ENCODE measurements at places on chromosomes 3 and 15. TPM values are rescaled to one million over a fixed set of nuclear protein-coding genes. Genes with fewer than 3 reads are reported as not detected.

The MAP6D1 gene
- polyA plus RNA-seq = 0.65 TPM

DNA sequence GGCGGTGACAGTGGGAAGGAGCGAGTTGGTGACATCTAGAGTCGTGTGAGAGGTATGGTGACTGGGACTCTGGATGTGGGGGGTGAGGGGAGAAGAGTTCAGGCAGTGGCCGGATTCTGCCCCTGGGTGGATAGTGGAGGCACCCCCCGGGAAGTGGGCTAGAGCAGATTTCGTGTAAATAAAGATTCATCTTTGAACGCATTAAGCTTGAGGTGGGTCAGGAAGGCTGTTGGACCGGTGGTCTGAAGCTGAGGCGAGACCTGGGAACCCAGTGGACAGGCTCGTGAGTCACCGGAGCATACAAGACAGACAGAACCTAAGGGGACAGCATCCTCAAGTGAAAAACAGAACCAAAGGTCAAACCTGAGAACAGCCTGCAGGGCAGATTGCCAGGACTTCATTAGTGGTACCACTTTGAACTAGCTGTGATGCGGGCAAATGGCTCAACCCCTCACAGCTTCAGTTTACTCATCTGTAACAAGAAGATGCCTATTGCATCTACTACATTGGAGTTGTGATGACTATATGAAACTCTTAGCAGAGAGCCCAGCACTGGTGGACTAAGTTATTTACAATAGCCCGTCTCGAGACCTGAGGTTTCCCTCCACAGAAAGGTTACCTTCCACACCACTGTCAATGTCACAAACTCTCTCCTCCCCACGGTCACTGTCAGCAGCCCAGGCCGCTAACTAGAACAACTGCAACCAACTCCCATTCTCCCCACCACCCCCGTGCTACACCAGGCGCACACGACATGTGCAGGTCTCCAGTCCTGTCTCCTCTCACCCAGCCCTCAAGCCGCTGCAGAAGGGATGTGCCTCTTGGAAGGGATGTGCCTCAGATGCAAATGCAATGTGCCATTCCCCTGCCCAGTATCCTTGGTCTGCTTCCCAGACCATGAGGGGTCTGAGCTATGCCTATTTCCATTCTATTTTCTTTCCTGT is 901 bp upstream of the CLN6 start:
- no peak for DNase-seq

DNA sequence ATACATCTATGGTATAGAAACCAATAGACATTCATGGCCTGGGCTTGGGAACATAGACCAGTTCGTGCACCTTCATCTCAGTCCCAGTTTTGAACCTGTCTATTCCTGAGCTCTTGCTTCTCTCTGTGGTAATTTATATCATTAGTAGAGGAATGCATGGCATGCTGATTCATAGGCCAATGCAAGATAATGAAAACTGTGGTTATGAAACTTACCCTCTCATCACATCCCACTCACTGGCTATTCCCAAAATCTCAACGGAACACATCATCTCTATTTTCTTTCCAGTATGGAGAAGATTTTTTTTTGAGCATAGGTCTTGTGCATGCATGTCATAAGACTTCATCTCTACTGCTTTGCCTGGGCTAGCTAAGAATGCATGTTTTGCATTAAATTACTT is 18.7 kb upstream of the P2RY12 start:
- no peak for DNase-seq

DNA sequence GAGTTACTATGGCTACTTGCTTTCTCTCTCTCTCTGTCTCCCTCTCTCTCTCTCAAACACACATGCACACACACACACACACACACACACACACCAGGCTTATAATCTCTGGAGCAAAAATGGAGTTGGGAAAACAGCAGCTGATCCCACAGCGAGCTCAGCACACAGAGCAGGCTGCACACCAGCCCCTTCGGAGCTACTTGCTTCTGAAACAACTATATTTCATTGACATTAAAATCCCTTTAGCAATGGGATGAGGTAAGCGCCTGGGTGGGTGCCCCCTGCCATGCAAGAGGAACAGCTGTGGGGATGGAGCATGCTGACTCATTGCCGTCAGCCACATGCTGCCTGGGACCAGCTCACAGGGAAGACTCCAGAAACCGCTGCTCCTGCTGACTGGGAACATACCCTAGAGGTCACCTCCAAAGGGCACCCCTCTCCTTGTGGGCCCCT is 45.7 kb downstream of the B3GNT5 start:
- DNase-seq = no peak

DNA sequence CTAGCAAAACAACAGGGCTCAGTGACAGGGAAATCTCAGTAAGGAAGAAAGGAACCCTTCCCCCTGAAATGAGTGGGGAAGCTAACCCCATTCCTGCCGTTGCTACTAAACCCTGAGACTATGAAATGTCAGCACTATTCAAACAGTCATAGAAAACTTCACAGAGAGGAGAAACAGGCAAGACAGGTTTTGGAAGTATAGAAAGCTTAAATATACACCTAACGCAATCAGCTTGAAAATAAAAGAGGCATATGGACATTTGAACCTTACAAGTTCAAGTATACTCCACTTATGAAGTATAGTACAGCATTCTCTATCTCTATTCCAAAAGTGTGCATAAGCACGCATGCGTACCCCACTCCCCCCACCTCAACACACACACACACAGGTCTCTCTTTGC is 17.6 kb upstream of the FRMD4B start:
- DNase-seq = no peak

- DNase-seq = no peak
These were observed 18.1 kb downstream of the GBE1 start for GRCh38 chr3:81743096-81744025.

- DNase-seq = peak; percentile 19
These were observed 230.8 kb upstream of the TBC1D5 start for GRCh38 chr3:17972959-17973906.

- DNase-seq = no peak
These were observed 179.2 kb upstream of the PROK2 start for GRCh38 chr3:71964170-71964569.

- no peak for DNase-seq
These were observed 37.4 kb downstream of the SHQ1 start for GRCh38 chr3:72810659-72811434.

All from right renal cortex interstitium (tissue), 3 donors.